NCI-H1930 (cell line): ENCODE measurements at places on chromosomes 6 and 20.

GRCh38 chr6:26439151-26440125 lies 866 bp upstream of the BTN3A3 start:
- DNase-seq = no peak

- DNase-seq = no peak
Measured at GRCh38 chr6:160960839-160961238, 30.7 kb upstream of the MAP3K4 start.

DNA sequence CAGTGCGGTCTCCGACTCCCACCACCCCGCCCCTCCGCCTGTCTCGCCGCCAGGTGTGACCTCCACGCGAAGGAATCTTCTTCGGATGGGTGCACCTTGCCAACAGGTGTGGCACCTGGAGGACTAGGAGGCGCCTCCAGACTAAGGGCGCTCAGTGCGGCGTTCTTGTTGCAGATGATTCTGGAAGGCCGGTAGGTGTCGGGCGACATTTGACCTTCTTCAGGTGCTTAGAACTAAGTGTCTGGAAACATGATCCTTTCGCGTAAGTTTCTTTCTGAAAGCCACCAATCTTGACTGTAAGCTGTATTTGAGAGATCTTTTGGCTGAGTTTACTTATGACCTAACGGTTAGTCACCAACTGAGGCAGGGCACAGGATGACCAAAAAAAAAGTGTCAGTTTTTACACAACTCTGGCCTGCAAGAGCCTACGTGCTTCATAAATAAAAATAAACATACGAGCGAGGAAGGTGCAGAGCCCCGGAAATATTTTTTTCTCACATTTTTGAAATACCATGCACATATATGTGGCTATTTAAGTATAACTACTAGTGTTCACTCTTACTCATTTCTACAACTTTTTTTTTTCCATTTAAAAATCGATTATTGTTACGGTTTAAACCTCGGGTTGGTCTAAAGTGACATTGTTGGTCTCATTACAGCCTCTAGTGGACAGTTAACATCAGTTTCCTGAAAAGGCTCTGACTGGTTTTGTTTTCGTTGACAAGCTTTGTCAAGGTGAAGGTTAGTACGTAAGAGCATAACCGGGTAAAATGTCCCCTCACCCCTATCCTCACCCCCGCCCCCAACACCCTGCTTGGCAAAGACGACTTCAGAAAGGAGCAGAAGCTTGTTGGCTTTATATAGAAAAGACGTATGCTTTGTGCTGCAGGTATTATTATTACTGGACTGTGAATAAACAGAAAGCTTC lies 1.6 kb upstream of the ATXN1 start:
- peak; percentile 44 for DNase-seq

GRCh38 chr20:48899881-48900280 lies 21.6 kb upstream of the ARFGEF2 start:
- no peak for DNase-seq

GRCh38 chr20:14861028-14861699 lies 523.8 kb upstream of the FLRT3 start:
- DNase-seq = no peak

GRCh38 chr20:9647741-9648140 lies 133.4 kb downstream of the LAMP5 start:
- no peak for DNase-seq

- DNase-seq = no peak
Measured at GRCh38 chr6:134266776-134267175, 51.1 kb downstream of the SGK1 start.

DNA sequence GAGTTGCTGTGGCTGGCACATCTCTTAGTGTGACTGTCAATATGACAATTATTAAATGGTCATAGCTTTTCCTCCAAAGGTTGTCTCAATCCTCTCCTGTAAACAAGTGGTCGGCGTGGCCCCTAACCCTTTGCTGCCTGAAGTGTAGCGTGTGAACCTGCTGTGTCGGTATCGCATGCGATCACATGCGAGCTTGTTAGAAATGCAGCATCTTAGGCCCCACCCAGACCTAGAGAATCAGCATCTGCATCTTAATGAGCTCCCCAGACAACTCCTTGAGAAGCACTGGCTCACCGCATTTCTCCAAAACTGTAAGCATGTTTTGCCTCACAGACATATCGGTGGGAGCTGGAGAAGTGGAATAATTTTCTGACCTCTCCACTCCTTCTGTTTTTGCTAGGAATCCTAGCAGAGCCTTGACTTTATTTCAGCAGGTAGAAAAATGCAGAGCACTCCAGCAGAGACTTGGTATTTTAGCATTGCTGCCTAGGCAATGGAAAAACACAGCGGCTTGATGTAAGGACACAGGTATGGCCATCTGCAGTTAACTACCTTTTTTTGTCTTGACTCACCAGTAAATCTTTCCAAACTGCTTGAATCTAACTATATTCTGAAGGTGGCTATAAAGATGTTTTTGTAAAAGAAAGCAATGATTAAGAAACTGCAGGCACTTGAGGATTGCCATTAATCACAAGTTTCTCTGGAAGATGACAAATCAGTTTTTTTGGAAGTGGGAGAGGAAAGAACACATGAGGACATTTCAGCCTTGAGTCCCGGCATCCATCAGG lies 67.6 kb downstream of the PSMG4 start:
- no peak for DNase-seq

- peak; percentile 9 for DNase-seq
Measured at GRCh38 chr6:103042336-103042735, 1648.8 kb downstream of the GRIK2 start.

GRCh38 chr6:167896648-167897047 lies 69.9 kb downstream of the AFDN start:
- no peak for DNase-seq

DNA sequence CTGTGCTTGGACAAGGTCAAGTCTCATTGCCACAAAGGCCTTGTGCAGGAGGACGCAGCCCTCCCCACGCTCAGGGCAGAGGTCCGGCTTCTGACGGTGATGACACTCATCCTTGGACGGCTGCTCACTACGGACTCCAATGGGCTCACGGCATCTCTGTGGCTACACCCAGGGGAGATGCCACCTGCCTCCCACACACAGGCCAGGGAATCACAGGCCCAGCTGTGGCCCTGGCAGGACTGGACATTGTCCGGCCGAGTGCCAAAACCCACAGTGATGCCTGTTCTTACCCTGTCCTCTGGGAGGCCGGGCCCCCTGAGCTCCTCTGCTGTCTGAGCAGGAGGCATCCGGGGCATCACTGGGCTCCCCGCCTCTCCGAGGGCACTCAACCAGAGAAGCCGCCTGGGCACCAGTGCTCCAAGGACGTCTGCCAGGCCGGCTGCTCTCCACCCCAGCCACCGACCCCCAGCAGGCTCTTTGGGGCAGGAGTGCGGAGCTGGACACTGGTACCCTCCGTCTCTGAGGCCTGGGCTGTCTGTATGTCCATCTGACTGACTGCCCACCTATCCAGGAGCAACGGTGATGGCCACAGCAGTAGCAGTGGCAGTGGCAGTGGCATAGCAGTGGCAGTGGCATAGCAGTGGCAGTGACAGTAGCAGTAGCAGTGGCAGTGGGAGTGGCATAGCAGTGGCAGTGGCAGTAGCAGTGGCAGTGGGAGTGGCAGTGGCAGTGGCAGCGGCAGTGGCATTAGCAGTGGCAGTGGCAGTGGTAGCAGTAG lies 1.9 kb downstream of the RBBP8NL start:
- no peak for DNase-seq

GRCh38 chr6:78966542-78966941 lies 99.2 kb downstream of the IRAK1BP1 start:
- DNase-seq = no peak

DNA sequence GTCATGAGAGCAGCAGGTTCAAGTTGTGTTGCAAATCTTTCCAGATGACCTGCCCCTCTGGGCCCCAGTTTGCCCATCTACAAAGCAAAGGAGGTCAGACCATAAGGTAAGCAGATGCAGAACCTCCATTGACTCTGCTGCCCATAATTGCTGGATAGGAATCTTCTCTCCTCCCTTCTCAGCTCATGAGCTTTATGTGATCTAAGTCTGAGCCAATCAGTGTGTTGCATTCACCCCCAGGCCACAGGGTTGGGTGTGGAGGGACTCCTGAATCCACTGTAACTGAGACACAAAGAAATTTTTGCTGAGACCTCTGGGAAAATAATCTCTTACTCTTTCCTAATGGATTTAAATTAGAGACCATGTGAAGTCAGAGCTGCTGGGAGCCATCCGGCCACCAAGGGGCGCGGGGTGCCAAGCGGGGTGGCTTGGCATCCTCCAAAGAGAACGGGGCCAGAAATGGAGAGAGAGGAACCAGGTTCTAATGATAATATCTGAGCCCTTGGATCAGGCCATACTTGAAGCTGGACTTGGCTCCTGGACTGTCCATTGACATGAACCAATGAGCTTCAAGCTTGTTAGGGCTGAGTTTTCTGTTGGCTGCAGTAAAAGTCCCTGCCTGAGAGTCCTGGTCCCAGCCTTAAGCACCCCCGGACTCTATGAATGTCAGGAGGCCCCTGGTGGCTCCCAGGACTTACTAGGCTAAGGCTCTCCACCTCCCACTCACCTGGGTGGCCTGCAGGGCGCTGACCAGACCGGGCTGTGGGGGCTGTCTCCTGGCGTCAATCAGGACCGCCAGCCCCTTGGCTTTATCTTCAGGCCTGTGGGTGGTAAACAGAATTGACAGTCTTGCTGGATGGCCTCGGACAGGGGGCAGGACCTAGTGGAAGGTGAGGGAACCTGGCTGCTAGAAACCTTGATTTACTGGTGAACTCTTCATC lies 32.8 kb downstream of the KIAA1755 start:
- no peak for DNase-seq

DNA sequence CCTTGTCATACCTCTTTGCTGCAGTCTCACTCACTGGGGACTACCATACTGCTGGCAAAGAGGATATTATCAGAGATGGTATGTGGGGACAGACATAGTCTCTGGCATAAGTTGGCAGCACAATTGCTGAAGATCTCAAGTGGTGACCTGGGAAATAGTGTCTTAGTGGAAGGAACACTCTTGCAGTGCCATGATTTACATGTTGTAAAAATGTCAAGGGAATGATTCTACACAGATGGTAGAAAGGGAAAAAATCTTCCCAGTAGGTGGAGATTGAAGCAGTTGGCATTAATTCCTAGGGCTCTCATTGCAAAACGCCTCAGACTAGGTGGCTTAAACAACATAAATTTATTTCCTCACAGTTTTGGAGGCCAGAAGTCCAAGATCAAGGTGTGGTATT lies 662.2 kb downstream of the DHX35 start:
- DNase-seq = no peak

DNA sequence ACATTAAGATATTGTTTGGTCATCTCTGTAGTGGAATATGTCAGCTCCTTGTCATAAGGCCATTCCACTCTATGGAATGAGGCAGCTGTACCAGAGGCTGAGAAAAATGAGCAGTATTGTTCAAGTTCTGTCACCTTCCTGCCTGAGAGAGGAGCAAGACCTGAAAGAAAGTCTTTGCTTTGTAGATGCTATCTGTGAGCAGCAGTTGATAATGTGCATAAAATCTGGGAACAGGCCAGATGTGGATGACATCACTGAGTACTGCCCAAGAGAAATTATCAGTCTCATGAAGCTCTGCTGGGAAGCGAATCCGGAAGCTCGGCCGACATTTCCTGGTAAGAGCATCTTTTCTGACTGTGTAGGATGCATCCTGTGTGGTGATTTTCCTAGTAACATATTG lies 16.8 kb downstream of the RIPK1 start:
- DNase-seq = no peak

DNA sequence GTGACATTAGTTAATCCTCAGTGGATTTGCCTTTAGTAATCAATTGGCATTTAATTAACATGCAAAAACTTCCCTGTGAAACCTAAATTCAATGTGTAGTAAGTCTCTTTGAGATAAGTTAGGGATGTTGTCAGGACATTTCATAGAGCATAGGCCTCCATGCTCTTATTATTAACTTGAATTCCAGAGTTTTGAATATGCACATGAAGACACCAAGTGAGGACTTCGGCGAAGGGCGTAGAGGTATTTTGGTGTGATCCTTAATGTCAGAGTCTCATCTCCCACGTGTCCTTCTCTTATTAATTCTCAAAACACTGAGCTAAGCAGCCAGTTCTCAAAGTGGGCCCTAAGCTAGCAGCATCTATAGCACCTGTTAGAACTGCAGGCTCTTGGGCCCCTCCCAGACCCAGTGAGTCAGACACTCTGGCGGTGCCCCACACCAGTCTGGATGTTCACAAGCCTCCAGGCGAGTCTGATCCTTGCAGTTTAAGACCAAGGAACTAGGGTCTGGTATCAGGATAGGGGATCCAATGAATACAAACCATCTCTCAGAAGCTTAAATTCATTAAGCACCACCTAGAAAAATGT lies 292.1 kb downstream of the QKI start:
- no peak for DNase-seq

DNA sequence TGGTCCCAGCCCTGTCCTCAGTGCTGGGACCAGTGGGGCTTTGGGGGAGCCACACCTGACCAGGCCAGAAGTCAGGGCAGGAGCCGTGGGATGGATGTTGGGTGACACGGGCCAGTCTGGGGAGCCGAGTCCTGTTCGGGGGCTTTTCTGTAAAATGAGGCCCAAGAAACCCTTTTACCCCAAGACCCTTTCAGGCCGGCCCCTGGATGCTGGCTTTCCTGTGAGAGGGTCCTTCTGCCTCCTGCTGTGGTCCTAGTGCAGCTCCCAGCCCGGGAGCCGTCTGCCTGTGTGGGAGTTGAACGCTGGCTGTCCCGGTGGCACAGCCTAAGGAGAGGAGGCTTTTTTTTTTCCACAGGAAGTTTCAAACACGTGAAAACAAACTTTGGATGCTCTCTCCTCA lies 123.2 kb downstream of the TMEM242 start:
- DNase-seq = no peak

DNA sequence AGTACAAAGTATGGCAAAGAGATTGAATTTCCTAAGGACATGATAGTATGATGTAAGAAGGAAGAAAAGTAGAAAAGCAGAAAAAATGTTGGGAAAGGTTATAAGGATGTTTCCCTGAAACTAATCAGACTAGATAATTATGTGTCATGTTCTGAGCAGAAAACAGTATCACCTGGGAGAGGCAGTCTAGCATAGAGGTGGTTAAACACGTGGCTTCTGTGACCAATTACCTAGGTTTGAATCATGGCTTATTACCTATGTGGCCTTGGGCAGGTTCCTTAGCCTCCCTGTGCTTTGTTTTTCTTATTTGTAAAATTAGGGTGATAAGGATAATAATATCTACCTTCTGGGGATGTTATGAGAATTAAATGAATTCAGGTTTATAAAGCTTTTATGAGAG lies 38.0 kb downstream of the SCGN start:
- no peak for DNase-seq

DNA sequence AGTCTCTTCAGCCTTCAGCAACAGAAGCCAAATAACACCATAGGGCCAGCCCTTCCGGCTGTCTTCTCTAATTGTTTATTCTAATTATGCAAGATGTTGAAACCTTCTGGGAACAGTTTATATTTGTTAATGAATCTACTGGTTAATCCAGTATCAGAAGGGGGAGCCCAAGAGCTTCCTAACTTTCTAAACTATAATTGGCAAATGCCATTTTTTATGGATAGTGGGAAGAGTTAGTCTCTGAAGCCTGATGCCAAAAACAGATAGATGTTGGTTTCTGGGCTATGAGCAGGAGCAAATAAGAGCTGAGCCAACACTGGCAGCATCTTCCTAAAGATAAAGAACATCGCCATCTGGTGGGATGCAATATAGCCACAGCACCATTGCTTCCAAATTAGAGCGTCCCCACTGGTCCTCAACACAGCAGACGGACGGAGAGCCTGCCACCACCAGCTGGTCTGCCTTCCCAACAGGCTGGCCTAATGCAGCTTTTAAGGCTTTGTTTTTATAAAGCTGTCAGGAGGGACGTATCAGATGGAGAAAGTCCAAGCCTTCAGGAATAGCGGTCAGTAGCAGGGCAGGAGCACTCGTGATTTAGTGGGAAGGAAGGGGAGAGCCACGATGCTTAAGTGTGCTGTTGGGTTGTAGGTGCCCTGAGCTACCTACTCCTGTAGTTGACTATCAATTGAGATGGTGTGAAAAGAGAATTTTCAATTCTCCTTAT lies 118.8 kb downstream of the RALGAPA2 start:
- DNase-seq = peak; percentile 37
